ENCODE measurements at places on chromosomes 11 and 22.

GRCh38 chr11:130849215-130849568 lies 67.1 kb downstream of the SNX19 start:
- no peak for DNase-seq

DNA sequence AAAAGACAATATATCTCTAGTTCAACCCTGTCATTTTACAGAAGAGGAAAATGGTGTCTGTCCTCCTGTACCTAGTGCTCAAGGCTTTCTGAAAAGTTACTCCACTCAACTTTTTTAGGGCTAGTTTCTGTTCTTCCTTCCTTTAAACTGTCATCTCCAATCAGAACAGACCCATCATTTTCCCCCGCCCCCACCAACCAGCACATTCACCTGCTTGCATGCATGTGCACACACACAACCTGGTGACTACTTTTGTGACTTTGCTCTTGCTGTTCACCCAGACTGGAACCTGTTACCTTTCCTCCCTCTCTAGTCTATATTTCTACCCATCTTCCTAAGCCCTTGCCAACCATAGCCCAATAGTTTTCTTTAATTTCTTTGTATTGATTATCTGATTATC lies 5.6 kb downstream of the FBXO7 start:
- DNase-seq: no peak

- DNase-seq: no peak
These were observed 30.6 kb downstream of the PAX6 start for GRCh38 chr11:31780480-31780971.

GRCh38 chr11:23976841-23977271 lies 520.0 kb upstream of the LUZP2 start:
- no peak for DNase-seq

DNA sequence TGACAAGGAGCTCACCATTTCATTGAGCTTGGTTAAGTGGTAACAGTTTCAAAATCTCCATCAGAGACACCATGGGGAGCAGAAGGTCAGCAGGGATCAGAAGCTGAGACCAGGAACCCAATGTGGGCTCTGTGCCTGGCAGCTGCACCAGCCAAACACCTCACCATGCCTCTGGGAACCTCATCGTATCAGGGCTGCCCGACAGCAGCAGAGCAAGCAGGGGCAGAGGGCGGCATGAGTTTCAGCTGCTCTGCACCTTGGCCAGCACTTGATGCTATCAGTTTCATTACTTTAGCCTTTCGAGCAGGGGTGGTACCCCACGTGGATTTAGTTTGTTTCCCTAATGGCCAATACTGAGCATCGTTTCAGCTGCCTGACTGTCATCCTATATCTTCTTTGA lies 77.8 kb downstream of the DGCR2 start:
- no peak for DNase-seq

GRCh38 chr11:3642071-3642951 lies 519 bp upstream of the ART5 start:
- DNase-seq: peak; percentile 55

- DNase-seq: no peak
These were observed 32.9 kb downstream of the BMAL1 start for GRCh38 chr11:13310443-13310842.

- no peak for DNase-seq
These were observed 83.4 kb downstream of the ALX4 start for GRCh38 chr11:44226490-44226889.

DNA sequence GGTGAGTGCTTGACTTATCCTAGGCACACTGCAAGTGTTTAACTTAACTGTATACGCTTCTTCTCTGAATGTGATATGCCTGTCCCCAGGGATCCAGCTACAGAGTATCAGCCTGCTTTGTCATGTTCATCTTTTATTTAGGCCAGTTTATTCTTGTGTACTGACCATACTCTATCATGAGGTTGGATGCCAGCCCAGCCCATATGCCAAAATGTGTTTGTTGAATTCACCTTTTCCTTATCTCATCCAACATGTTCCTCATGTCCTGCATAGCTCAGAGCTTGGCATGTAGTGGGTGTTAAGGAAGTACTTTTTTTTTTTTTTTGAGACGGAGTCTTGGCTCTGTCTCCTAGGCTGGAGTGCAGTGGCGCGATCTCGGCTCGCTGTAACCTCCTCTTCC lies 116.2 kb downstream of the NCAM1 start:
- DNase-seq: no peak

GRCh38 chr11:35061516-35062440 lies 77.2 kb upstream of the CD44 start:
- no peak for DNase-seq

GRCh38 chr22:35910003-35910769 lies 118.4 kb downstream of the RBFOX2 start:
- DNase-seq: no peak

DNA sequence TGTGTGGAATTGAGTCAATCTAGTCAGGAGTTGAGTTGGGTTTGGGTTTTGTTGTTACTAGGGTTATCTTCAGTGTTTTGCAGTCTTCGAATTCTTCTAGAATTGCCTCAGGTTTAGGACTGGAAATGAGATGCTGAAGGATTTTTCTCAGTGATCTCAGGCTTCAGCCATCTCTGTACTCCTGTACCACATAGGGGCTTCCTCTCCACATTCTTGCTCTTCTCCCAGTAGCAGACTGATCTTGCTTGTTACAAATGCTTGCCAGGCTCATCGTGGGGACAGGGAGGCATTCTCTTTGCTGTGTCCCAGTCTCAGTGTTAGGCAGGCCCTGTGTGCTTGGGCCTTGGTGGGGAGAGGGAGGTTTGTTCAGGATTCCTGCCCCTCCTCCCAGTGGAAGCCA lies 96.1 kb downstream of the LRRC32 start:
- no peak for DNase-seq

GRCh38 chr11:9745411-9746211 lies 81.7 kb downstream of the SWAP70 start:
- no peak for DNase-seq

GRCh38 chr11:45610627-45611026 lies 54.8 kb downstream of the CHST1 start:
- no peak for DNase-seq

All from stimulated activated CD8-positive, alpha-beta memory T cell treated with anti-CD3 and anti-CD28 coated beads, Interleukin-15, amount 100 ng/mL, for 4 hours (primary cell).